ENCODE measurements at places on chromosomes 11 and 22.

- DNase-seq: no peak
These were observed 3.3 kb downstream of the OR52L1 start for GRCh38 chr11:5983443-5983842.

- DNase-seq: no peak
These were observed 7.8 kb upstream of the CD248 start for GRCh38 chr11:66324664-66325063.

DNA sequence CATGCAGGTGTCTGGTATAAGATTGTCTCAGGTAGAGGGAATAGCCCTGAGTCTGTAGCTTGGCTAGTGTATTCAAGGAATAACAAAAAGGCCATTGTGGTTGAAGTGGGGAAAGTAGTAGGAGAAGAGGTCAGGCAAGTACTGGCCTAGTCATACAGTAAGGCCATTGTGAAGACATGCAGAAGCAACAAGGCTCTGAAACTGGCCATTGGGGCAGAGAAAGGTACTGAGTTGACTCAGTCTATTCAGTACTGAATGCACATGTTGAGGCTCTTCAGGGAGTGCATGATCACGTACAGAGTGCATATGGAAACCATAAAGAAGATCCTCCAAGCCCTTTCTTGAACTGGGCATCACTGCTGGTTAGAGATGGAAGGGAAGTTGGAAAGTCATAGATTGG lies 477.6 kb downstream of the SOX6 start:
- no peak for DNase-seq

DNA sequence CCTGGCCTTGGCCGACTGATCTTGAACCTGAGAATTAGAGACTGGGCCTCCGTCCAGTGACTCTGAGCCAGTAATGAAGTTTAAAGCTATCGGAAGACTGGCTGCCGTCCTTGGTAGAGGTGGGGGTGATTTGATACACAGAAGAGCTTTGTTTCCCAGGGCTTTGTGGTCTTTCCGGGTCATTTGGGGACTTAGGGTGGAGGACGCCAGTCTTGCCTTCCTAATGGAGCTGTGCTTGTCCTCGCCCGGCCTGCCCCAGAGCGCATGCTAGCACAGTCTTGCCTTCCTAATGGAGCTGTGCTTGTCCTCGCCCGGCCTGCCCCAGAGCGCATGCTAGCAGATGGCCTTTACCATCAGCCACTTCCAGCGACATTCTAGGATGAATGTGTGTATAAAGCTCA lies 65.8 kb downstream of the ST3GAL4 start:
- DNase-seq: no peak

DNA sequence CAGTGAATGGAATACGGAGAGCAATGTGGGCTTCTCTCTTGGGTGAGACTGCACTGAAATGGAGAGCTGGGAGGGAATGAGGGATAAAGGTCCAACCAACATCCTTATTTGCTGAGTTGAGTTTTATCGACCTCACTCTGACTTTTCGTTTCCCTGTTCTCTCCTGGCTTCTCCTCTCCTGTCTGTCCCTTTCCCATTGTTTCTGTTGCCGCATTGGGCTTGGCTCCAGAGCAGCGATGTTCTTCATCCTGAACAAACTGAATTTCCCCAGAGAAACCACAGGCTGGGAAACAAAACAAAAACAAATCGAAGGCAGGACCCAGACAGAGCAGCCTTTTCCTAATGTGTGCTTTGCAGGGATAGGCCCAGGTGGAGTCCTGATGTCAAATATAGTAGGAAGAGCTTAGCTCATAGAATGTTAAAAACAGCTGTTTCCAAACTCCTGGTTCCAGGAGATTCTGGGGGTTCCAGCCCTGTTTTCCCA lies 30.0 kb downstream of the MOV10L1 start:
- no peak for DNase-seq

- DNase-seq: peak; percentile 31
These were observed 15.6 kb downstream of the LRRC32 start for GRCh38 chr11:76654980-76655379.

DNA sequence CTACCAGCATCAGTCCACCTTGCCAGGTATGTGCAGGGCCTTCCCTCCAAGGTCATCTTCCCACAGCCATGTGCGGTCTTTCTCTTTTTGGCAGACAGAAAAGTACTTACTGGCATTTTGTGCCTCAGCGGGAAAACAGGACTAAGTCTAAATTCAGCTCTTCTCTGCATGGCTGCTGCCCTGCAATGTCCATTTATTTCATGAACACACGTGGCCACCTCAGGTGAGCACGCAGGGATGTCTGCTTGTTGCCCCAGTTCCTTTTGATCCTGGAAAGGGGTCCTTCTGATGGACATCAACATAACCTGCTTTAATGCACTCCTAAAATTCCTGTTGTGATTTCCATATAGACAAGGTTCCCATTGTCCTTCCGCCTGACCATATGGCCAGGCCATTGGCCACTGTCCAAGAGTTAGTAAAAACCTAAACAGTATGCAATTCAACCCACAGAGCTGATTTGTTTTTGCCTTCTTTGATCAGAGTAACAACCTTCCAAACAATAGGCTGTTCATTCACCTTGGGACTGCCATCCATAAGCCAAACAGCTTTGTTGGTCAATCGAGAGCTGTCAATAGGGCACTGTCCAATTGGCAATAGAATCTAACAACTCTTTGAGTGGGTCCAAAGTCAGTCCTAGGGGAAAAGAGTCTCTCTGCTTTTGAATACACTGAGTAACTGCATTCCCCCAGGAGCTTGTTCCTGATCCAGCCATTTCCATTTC lies 5.9 kb downstream of the TREH start:
- DNase-seq: no peak

DNA sequence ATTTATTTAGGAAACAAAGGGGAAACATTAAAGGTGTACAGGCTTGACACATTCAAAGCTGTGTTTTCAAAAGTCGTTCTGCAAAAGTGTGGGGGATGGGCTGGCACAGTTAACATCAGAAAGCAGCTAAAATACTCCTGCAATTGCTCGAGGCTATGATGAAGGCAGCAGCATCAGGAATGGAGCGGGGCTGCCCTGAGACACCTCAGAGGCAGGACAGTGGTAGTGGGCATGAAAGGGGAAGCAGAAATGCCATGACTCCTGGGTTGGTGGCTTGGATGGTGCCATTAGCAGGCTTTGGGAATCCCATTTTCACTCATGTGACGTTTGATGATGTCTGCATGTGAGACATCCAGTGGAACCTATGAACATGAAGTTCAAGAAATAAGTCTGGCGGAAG lies 646 bp downstream of the NCAPD3 start:
- no peak for DNase-seq

- DNase-seq: no peak
These were observed 180.3 kb downstream of the EFCAB6 start for GRCh38 chr22:43631846-43632245.

GRCh38 chr11:92225125-92225567 lies 528 bp downstream of the FAT3 start:
- no peak for DNase-seq

GRCh38 chr11:124415356-124415923 lies 9.2 kb downstream of the OR8B4 start:
- no peak for DNase-seq

DNA sequence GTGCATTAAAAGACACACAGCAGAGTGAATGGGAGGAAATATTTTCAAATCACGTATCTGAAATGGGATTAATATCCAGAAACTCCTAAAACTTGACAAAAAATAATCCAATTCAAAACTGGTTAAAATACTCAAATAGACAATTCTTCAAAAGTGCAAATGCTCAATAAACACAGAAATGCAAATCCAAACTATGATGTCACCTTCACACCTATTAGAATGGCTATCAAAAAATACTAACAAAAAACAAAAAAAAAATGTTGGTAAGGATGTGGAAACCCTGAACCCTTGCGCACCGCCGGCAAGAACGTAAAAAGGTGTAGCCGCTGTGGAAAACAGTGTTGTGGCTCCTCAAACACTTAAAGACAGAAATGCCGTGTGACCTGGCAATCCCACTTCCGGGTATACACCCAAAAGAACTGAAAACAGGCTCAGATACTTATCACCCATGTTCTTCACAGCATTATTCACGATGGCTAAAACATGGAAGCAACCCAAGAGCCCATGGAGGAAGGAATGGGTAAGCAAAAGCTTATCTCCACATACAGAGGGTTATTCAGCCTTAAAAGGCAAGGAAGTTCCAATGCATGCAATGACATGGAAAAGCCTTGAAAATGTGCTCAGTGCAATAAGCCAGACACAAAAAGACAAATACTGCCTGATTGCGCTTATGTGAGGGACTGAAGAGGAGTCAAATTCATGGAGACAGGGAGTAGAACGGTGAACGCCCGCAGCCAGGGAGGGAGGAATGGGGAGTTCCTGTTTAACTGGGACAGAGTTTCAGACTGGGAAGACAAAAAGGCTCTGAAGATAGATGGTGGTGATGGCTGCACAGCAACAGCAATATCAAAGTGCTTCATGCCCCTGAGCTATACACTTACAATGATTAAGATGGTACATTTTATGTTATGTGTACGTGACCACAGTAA lies 19.6 kb downstream of the BRD1 start:
- DNase-seq: no peak

DNA sequence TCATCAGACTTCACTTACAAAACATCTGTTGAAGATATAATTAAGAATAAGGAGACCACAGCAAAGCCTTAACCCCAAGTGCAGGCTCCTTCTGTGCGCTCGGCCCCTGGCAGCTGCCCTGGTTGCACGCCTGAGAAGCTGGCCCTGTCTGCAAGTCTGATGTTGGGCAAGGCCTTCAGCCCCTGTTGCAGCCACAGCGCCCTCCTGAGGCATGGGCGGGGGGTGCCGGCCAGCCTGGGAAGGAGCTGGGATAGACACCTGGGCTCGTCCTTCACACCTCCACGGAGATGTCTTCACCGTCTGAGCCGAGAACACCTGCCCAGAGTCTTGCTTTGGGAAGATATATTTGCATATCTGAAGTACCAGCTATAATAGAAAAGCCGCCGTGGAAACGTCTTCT lies 104.1 kb downstream of the MPPED1 start:
- DNase-seq: no peak

DNA sequence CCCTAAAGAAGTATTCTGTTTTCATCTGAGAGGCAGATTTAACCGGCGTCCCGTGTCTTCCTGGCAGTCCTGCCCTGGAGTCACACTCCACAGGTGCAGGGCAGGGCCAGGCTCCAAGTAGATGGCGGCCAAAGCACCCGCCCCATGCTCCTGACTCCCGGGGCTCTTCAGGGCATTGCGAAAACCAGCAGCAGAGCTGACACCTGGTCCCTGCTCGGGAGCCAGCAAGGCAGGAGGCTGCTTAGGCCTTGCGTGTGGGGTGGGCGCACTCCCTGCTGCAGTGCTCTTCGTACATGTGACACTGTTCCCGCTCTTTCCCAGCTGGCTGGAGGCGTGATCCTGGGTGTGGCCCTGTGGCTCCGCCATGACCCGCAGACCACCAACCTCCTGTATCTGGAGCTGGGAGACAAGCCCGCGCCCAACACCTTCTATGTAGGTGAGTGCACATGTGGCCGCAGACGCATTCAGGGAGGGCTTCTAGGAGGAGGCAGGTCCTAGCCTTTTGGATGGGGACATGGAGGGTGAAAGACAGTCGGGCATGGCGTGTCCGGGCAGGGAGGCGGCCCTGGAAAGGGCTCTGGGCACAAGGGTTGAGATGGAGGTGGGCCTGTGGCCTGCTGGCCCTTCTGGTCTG lies 10.3 kb upstream of the TSSC4 start:
- no peak for DNase-seq

GRCh38 chr11:71580057-71581003 lies 2.3 kb downstream of the KRTAP5-11 start:
- DNase-seq: peak; percentile 85

DNA sequence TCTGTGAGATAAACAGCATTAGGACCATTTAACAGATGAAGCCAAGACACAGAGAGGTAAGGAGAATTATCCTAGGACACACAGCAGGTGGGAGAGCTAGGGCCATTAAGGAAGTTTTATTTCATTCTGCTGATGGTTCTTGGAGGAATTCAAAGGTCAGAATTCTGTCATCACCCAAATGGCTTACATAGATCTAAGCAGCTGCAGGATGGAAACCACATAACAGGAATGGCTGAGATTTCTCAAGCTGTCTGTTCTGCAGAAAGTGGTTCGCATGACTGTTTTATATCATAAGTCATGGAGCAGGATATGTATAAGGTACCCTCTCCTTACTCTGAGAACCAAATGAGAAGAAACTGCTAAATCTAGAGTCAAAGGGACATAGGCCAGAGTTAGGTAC lies 163.2 kb upstream of the NARS2 start:
- no peak for DNase-seq

GRCh38 chr22:47110817-47111443 lies 348.5 kb downstream of the TBC1D22A start:
- peak; percentile 23 for DNase-seq

DNA sequence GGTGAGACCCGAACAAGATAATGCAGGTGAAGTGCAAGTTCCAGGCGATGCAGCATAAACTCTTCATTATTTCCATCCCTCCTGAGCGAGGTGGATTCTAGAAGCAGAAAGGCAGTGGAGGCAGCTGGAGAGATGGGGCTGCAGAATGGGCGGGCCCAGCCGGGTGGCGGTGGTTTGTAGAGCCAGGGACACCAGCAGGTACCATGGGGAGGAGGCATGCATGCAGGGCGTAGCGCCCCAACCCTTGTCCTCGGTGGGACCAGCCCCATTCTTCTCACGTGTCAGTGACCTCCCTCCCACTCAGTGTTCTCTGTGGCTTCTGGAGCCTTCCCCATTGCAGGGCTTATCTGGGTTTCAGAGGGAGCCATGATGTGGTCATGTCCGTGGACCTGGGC lies 38.0 kb downstream of the MPPED1 start:
- no peak for DNase-seq

DNA sequence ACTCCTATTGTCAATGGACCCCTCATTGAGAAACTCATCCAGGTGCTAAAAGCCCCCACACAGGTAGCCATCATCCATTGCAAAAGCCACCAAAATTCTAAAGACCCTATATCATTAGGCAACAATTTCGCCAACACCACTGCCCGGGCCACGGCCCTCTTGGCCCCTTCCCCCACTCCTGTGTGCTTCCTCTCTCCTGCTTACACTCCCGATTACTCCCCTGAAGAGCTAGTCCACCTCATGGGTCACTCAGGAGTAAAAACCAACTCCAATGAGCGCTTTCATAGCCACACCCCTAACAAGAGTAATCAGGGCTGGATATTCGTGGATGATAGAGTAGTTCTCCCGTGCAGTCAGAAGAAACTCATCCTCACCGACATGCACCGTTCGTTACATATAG lies 8.9 kb upstream of the OR56A3 start:
- DNase-seq: no peak

- peak; percentile 35 for DNase-seq
These were observed 46.2 kb upstream of the LMO1 start for GRCh38 chr11:8309862-8310261.

DNA sequence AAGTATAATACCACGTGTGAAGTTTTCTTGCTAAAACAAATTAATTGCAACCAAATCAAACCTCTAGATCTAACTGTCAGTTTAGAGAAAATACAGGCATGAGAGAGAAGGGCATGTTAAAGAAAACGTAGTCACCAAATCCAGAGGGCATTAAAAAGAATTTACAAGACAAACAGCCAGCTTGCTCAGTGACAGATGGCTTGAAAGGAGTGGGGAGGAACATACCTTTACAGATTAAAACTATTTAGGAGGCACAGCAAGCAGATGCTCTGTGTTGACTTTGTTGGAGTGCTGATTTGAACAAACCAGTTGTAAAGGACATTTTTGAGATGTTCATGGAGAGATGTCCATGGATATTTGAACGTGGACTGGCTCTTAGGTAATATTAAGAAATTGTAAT lies 96.9 kb downstream of the ATXN10 start:
- DNase-seq: no peak
